ENCODE measurements at places on chromosomes 1 and 21.

DNA sequence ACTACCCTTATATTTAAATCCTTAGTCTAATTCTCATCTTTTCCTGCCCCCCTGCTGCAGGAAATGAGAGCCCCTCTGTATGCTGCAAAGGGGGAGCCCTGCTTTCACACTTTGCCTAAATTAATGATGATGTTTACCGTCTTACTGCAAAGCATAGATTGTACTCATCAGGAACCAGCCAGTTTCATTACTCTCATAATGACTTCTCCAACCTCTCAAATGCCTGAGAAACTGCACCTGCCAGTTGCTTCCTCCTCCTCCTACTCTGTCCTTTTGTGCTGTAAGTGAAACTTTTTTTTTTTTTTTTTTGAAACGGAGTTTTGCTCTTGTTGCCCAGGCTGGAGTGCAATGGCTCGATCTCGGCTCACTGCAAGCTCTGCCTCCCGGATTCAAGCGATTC lies 101.7 kb downstream of the ADSS2 start:
- DNase-seq, result no peak

GRCh38 chr1:62082456-62083363 lies 111.9 kb upstream of the L1TD1 start:
- peak; percentile 24 for DNase-seq

DNA sequence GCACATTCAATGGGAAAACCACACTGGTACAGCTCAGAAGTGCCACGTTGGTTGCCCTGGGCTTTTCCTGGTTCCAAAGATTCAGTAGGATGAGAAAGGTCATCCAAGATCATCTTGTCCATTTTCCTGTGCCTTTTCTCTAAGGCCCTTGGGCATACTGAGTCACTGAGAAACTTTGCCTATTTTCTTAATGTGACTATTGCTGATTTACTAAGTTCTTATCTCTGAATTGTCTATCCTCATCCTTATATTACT lies 57.2 kb upstream of the HSD17B7 start:
- no peak for DNase-seq

- no peak for DNase-seq
Observed at GRCh38 chr21:38968887-38969543, 163.3 kb downstream of the ETS2 start.

- no peak for DNase-seq
Observed at GRCh38 chr1:168330285-168330684, 49.6 kb downstream of the TBX19 start.

- no peak for DNase-seq
Observed at GRCh38 chr1:12148160-12148957, 18.4 kb upstream of the TNFRSF1B start.

GRCh38 chr1:169468982-169469381 lies 16.8 kb downstream of the SLC19A2 start:
- DNase-seq, result no peak

GRCh38 chr1:4657960-4658541 lies 3.6 kb downstream of the AJAP1 start:
- no peak for DNase-seq

DNA sequence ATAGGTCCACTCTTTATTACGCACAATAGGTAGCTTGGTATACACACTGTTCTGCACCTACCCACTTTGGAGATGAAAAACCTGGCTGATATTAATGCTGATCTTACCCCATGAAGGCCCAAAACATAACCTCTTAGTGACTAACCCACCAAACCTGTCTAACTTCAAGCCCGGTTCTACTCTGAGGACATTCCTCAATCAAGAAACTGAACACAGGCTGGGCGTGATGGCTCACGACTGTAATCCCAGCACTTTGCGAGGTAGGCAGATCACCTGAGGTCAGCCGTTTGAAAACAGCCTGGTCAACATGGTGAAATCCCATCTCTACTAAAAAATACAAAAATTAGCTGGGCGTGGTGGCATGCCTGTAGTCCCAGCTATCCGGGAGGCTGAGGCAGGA lies 50.5 kb downstream of the EYA3 start:
- no peak for DNase-seq

DNA sequence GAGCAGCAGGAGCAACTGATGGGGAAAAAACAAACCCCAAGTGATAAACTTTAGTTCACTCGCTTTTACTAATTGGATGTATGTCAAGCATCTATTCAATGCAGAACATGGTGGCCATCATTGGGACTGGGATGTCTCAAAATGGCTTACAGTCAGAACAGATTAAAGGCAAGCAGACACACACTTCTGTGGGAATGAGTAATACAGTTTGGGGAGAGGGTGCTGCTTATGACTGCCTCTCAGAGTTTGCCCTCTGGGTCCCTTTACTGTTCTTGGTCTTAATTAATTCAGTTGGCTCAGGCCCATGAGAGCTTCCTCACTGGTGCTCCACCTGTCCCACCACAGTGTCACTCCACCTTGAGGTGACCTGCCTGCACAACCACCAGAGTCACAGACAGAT lies 119.5 kb downstream of the TBX19 start:
- DNase-seq, result no peak

GRCh38 chr1:33818071-33818470 lies 45.8 kb upstream of the HMGB4 start:
- no peak for DNase-seq

GRCh38 chr1:96524100-96524499 lies 197.5 kb upstream of the PTBP2 start:
- no peak for DNase-seq

DNA sequence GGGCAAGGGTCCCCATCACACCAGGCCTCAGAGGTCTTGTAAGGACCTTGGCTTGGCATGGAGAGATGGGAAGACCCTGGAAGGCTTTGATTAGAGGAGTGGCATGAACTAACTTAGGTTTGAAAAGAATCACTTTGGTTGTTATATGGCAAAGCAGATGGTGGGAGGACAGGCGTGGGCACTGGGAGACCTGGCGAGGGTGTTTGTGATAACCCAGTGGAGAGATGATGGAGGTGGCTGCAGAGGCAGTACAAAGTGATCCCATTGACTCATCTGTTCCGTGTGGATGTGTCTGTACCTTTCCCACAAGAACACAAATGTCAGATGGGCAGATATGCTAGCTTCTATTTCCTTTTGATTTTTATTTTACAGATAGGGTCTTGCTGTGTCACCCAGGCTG lies 168.3 kb downstream of the SLC35F3 start:
- DNase-seq, result no peak

DNA sequence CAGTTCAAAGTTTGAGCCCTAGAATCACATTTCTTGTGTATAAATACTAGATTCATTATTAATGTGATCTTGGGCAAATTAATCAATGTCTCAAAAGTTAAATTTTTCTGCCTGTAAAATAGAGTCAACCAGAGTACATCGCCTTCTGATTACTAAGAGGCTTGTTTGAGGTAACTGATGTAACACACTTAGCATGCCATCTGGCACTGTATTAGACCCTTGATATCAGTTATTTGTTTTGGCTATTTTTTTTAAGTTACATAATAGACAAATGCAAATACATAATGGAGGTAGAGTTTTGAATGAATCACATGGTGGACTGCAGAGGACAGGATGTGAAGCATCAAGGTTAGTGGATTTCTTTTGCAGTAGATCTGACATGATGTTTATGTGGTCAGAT lies 298.4 kb downstream of the ADGRL2 start:
- no peak for DNase-seq

GRCh38 chr1:225573216-225573615 lies 79.7 kb downstream of the ENAH start:
- no peak for DNase-seq

DNA sequence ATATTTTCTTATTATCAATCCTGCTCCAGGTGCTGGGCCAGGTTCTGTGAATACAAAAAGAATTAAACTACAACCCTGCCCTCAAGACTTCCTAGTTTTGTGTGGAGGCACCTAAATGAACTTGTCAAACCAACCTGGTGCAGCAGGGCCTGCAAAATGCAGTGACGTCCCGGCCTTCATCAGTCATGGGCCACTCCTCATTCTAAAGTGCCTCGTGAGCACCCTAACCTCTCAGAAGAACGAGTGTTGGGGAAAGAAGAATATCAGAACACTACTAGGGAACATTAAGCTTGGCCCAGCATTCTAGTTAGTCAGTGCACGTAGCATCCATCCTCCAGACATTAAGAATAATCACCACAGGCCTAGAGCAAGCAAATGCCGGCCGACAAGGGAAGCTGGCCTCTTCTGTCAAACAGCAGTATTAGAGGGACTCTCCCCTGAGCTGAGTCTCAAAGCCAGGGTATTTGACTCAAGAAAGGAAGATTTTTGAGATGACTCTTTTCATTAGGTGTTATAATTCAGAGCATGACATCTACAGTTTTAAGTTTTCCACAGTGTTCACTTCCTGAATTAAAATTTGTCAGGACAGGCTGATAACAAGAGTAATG lies 137.9 kb downstream of the SLC45A1 start:
- DNase-seq, result no peak

GRCh38 chr1:36134031-36134430 lies 9.0 kb upstream of the COL8A2 start:
- no peak for DNase-seq

- DNase-seq, result no peak
Observed at GRCh38 chr1:247056071-247056470, 22.5 kb downstream of the ZNF670 start.

GRCh38 chr1:65172936-65173690 lies 25.1 kb downstream of the AK4 start:
- DNase-seq, result no peak

DNA sequence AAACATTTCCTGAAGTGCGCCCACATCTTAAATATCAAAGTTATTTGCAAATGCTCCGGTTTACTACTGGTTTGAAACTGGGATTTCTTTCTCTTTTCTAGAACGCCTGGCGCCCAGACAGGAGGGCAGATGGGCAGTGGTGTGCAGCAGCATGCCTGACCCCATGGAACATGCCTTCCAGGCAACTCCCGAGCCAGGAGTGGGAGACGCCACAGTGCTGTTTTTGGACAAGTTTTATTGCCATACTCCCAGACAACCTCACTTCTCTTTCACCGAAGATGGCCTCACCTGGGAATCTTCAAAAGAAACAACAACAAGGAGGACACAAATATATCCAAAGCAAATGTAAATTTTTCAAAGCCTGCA lies 21.5 kb downstream of the UBE2G2 start:
- DNase-seq, result no peak

DNA sequence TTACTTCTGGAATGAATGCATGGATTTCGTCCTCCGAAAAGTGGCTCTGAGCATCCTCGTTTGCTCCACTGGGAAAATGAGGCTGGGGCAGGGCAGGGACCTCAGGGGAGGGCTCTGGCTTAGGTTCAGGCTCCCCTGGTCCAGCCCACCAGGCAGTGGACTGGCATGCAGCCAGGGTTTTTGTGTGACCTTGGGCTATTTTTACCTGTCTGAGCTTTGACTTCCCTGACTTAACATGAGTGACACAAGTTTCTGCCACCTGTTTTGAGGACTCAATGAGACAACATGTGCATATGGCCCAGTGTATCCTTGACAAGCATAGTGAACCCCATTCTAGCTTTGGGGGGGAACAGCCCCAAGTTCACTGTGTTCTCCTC lies 32.6 kb upstream of the EDN2 start:
- DNase-seq, result no peak

DNA sequence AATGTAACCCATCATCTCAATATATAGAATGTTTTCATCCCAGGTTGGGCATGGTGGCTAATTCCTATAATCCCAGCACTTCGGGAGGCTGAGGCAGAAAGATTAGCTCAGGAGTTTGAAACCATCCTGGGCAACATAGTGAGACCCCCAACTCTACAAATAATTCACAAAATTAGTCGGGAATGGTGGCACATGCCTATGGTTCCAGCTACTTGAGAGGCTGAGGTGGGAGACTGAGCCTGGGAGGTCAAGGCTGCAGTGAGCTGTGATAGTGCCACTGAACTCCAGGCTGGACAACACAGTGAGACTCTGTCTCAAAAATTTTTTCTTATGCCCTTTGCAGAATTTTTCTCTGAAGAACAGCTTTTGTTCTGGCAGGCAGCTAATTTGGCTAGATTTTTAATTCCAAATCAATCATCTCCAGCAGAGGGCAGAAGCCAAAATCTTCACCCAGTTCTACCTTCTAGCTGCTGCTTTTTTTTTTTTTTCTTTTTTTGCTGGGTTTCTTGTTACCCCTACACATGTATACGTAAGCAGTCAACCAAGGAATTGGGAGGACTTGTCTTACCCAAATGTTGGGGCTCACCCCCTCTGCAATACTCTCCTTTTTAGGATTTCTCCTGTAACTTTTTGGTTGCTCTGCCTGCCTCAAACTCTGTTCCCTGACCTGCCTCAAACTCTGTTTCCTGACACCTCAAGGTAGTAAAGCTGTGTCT lies 2.7 kb upstream of the RAD54L start:
- no peak for DNase-seq

DNA sequence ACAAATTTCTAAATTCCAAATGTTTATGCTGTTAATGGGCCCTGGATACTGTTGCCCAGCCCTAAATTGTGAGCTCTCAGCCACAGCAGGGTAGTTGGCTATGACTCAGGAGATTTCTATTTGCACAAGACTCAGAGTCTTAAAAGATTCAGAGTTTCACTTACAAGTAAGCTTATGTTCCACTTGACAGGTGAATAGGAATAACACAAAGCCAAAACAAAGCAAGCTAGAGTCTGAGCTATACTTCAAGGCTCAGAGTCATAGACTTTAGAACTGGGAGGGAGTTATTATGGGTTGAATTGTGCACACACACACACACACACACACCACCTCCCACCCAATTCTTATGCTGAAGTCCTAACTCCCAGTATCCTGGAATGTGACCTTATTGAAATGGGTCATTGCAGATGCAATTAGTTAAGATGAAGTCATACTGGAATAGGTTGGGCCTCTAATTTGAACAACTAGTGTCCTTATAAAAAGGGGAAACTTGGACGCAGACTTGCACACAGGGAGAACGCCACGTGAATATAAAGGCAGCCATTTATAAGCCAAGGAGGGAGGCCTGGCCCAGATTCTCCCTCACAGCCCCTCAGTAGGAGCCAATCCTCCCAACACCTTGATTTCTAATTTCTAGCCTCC lies 30.2 kb downstream of the PRDX6 start:
- no peak for DNase-seq

DNA sequence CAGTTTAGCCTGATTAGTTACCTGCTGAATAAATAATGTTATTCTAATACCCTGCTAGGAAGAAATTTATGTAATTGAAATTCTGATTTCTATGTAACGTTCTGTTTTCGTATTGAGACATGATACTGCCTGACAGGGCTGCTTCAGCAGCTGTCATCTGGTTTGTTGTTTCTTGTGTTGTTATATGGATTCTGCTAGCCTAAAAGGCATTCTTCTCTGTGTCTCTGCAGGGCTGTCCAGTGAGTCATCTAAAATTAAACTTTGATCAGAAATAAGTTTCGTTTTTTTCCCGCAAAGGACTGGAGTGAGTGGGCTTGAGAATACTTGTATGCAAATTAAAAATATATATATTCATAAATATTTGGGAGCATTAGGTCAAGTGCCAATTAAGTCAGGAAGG lies 93.0 kb downstream of the DYRK1A start:
- DNase-seq, result no peak

DNA sequence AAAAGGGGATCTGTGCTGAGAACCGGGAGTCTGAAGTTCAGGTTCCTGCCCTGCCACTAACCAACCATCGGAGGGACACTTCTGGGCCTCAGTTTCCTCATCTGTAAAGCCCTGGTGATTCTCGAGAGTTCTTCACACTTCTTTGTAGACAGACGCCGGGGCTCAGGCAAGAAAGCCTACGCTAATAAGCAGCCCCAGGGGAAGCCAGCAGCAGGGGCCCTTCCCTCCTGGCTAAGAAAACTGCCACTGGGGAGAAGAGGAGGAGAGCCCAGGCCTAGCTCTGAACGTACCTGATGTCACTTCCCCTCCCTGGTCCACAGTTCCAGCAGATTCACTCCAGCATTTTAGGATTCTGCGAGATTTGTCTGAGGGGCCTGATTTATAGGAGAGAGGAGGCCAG lies 76.0 kb downstream of the CAMK2N1 start:
- no peak for DNase-seq

GRCh38 chr1:176939993-176940392 lies 224.5 kb downstream of the ASTN1 start:
- no peak for DNase-seq

Measured in activated T-cell treated with anti-CD3 and anti-CD28 coated beads for 1 hour (primary cell).